ENCODE measurements at places on chromosomes 16 and 17.

DNA sequence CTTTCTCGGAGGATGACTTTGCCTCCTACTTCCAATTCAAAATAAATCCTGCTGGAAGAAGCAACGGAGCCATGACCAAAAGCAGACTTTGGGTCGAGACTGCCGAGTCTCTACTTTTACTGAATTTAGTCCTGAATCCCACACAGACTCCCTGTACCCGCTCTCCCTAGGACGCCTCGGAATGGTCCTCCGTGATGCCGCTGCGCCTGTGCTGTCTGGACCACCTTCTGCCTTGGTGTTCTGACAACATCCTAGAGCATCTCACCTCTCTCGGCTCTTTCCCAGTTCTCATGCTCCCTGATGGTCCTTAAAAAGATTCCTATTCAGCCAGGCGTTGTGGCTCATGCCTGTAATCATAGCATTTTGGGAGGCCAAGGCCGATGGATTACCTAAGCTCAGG lies 181.1 kb upstream of the HSBP1 start:
- DNase-seq, result no peak

GRCh38 chr17:73835605-73836004 lies 191.4 kb upstream of the SDK2 start:
- DNase-seq, result no peak

GRCh38 chr17:78737332-78737731 lies 44.7 kb downstream of the CYTH1 start:
- peak; percentile 94 for DNase-seq

GRCh38 chr17:52136166-52136565 lies 22.3 kb downstream of the CA10 start:
- no peak for DNase-seq

- DNase-seq, result no peak
Measured at GRCh38 chr16:28585674-28586073, 11.2 kb downstream of the SULT1A2 start.

GRCh38 chr16:13270602-13271001 lies 369.2 kb downstream of the SHISA9 start:
- no peak for DNase-seq

All from suppressor macrophage treated with lipopolysaccharide for 1 hour (primary cell).